ENCODE measurements at places on chromosomes 11 and 22.

GRCh38 chr22:19448076-19448607, 631 bp upstream of the C22orf39 start:
- no peak for DNase-seq

DNA sequence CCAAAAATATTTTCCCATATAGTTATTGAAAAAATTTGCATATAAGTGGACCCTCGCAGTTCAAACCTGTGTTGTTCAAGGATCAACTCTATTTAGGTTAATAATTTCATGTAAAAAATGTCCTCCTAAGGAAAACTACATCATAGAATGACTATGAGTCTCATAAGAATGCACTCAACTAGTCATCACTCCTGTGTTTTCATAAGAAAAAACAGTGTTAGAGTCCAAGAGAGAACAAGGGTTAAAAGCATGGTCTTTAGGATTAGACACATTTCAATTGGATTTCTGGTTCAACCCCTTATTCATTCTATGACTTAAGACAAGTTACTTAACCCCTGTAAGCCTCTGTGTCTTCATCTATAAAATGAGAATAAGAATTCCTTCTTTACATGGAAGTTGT, 5.1 kb downstream of the PARVA start:
- DNase-seq, result no peak

DNA sequence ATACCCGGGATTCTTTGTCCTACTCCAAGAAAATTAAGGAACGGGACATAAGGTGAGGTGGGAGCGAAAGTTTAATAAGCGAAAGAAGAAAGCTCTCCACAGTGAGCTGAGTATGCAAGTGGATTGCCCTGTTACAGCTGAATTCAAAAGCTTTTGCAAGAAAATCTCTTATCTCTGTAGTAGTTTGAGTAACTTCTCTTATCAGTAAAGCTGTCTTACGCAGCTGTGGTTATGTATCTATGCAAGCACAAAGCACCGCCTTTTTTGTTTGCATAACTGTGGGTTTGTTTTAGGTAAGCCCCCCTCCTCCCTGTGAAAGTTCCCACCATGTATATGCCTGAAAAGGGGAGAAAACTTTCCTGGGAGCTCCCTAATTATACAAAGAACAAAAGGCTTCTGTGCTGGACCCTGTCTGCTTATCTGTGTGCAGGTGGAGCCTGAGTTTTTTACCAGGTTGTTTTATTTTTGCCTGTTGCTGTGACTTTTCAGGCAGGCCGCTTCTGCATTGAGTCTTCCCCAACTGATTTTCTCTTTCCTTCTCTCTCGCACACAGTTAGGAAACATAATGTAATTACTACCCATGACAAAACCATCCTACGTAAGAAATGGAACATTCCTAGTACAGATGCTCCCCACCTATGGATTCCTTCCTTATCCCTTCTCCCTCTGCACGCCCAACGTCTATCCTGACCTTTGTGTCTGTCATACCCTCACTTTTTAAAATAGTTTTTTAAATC, 837 bp upstream of the PLAAT5 start:
- DNase-seq, result no peak

DNA sequence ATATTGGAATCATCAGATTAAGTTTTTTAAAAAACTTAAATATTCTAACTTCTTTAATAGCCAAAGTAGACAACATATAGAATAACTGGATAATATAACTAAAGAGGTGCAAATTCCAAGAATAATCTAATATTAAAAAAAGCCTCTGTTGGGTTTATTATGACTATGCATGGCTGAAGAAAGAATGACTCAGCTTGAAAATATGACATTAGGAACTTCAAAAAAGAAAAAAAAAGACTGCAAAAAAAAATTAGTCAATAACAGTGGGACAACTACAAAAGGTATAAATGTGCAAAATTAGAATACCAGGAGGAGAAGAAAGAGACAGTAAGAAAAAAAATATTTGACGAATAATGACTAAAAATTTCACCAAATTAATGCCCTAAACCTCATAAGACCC, 1178.0 kb downstream of the JRKL start:
- DNase-seq, result no peak

DNA sequence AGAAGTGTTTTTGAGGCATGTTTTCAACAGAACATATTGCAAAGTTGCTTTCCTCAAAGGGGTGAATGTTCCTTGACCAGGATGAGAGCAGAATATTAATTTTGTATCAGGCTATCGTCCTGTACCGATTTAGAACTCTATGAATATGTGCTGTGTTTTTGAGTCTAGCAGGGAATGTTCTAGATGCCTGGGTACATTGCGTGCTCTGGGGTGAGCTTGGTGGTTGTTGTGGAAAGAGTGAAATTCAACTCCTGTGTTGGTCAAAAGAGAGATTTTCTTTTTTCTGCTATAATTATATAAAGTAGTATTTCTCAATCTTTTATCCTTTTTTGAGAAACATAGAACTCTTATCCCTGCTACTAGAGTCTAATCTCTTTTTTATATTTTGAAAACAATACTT, 51.2 kb upstream of the OR4B1 start:
- no peak for DNase-seq

GRCh38 chr11:131796541-131796940, 426.1 kb downstream of the NTM start:
- no peak for DNase-seq

DNA sequence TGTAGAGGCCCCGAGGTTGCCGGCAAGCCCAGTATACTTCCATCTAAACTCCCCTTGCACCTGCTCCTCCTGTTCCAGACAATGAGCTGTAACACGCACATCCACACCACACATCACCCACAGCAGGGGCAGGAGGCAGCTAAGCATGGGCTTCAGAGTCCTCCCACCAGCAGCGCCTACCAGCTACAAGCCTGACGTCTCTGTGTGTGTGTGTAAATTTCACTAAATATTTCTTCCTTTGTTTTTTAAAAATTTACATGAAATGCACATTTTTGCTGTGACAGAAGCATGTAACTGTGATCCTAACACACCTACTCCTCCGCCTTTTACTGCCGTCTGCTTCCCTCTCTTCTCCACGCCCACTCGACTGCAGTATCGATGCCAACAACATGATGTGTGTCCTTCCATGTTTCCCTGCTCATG, 29.4 kb upstream of the PACSIN2 start:
- no peak for DNase-seq

GRCh38 chr11:7630002-7630401, 43.3 kb downstream of the CYB5R2 start:
- DNase-seq, result no peak

GRCh38 chr11:85896876-85897275, 41.7 kb downstream of the CCDC83 start:
- DNase-seq, result no peak

DNA sequence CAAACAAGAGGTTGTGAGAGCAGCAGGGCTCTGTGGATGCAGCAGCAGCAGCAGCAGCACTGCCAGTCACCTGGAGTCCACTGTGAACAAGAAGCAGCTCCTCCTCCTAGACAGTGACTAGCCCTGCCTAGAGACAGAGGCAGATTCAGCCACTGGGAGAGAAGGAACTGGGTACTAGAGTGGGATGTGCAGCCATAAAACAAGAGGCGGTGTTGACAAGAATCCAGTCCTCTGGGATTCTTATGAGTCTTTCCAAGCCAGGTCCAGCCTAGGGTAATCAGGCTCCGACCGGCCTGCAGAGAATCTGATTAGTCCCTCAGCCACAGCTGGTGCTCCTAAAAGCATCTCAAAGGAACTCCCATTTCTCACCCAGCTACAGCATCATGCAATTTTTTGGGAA, 83.9 kb upstream of the USP47 start:
- no peak for DNase-seq

DNA sequence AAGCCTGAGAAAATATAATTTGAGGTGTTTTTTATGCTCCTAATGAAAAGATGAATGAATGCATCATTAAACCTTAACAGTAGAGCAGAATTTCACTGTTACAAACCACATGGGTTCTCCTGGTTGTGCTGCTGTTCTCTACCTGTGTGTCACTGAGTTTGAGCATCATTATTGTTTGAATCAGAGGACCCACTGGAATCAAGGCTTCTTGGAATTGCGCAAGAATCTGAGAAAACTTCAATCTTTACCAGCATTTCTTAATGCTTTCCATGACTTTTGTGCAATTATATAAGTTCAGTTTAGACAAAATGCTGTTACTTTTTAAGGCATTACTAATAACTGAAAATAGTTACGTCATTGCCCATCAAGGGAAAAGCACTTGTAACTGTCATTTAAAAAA, 18.8 kb upstream of the RBX1 start:
- DNase-seq, result no peak

DNA sequence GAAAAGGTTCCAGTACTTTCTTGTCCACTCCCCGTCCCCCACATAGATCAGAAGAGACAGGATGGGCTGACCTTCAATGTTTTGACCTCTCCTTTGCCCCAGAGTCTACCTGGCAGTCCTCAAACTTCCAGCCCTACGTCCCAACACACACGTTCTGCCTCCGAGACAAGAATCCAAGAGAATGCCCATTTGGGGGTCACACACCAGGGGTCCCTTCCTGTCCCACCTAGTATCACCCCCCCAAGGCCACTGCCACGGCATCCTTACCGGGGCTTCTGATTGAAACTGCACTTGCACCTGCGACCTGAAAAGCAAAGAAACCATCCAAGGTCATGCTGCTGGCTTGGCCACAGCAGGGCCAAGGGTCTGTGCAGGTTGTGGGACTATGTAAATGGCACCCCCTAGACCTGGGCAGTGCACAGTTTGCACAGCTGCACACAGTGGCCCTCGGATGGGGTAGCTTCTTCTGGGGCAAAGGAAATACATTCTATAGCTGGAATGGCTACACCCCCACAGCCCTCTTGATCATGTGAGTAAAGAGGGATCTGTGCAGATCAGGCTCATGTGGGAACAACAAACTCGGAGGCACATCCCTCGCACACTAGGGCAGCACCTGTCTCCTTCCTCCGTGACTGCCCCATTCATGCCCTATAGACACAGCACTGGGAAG, 16.5 kb upstream of the FXYD2 start:
- no peak for DNase-seq

Data from COR-L47 (cell line).